Stimulated activated naive CD4-positive, alpha-beta T cell treated with Interleukin-2 at 50 U/mL for 16 hours (primary cell): ENCODE measurements at places on chromosomes 11 and 22.

DNA sequence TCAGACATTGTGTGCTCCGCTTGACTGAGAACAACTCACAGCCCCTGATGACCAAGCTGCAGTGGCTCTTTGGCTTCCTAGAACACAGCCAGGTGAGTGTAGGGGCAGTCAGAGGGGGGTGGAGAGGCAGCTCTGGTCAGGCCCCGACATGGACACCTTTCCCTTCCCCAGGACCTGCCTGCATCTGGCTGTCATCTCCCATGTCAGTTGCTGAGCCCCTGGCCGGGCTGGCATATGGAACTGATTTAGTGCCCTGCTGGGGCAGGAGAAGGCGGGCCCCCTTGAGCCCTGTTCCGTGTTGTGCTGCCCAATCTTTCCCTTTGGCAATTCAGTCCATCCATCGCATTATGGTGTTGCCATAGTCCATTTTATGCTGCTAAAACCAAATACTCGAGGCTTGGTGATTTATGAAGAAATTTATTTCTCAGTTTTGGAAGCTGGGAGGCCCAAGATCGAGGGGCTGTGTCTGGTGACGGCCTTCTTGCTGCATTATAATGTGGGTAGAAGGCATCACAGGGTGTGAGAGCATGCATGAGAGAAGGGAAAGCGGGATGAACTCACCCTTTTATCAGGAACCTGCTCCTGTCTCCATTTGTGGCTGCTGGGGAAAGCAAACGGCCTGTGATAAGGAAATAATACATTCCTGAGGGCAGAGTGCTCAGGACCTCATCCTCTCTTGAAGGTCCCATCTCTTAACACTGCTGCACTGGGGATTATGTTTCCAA lies 19.0 kb downstream of the USP35 start:
- DNase-seq = no peak

DNA sequence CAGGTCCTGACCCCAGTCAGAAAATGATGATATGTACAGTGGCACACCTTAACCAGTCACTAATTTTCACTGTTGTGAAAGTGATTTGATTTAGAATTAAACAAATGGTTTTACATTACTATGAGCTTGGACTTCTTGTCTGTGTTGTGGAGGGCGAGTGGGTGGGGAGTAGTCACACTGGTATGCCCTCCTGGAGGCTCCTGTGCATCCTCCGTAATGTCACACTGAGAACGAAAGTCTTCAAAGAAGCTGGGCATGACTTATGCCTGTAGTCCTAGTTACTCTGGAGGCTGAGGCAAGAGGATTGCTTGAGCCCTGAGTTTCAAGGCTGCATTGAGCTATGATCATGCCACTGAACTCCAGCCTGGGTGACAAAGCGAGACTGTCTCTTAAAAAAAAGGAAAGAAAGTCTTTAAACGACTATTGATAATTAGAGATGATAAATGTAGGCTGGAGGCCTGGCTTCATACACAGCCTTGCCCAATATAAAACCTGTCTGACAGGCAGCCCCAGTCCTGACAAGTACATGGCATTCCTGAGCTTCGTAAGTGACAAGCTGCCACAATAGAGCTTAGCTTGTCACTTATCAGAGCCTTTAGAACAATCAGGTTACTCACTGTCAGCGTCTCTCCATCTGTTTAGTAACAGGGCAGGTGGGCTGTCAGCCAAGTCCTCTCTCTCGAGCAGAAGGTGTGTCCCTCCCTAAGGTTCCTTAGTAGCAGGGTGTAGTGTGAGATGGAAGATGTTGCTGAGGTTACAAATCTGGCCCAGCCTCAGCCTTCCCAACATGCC lies 5.0 kb upstream of the LIMK2 start:
- DNase-seq = peak; percentile 14

DNA sequence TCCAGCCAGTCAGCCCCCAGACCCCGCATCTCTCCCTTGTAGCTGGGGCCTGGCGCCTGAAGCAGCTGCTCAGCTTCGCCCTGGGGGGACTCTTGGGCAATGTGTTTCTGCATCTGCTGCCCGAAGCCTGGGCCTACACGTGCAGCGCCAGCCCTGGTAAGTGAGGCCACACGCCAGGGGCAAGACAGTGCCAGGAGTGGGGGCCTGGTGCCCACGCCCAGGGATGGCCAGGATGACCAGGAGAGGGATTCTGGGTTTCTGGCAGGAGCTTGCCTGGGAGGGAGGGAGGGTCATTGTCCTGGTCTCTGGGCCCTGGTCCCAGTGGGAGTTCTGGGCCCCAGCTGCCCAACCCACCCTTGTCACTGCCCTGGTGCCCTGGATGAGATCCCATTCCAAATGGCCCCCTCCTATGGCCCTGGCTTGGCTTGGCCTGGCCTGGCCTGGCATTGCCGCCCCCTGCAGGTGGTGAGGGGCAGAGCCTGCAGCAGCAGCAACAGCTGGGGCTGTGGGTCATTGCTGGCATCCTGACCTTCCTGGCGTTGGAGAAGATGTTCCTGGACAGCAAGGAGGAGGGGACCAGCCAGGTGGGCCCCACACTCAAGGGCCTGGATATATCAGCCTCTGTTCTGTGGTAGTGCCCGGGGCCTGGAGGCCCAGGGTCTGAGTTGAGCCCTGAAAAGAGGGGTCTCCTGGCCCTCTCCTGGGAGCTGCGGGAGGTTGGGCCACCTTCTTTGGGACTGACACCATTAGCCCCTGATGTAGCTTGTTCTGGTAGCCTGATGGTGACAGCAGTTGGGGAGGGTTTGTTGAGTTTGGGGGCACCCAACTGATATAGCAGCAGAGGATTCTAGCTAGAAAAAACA lies 3.7 kb downstream of the SLC39A13 start:
- DNase-seq = peak; percentile 42

DNA sequence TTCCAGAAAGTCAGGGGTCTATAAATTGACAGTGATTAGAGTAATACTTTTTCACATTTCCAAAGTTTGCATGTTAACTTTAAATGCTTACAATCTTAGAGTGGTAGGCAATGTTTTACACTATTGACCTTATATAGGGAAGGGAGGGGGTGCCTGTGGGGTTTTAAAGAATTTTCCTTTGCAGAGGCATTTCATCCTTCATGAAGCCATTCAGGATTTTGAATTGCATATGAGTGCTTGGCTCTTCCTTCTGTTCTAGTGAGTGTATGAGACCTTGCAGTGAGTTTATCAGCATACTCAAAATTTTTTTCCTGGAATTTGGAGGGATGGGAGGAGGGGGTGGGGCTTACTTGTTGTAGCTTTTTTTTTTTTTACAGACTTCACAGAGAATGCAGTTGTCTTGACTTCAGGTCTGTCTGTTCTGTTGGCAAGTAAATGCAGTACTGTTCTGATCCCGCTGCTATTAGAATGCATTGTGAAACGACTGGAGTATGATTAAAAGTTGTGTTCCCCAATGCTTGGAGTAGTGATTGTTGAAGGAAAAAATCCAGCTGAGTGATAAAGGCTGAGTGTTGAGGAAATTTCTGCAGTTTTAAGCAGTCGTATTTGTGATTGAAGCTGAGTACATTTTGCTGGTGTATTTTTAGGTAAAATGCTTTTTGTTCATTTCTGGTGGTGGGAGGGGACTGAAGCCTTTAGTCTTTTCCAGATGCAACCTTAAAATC lies 5.3 kb downstream of the MALAT1 start:
- DNase-seq = no peak

DNA sequence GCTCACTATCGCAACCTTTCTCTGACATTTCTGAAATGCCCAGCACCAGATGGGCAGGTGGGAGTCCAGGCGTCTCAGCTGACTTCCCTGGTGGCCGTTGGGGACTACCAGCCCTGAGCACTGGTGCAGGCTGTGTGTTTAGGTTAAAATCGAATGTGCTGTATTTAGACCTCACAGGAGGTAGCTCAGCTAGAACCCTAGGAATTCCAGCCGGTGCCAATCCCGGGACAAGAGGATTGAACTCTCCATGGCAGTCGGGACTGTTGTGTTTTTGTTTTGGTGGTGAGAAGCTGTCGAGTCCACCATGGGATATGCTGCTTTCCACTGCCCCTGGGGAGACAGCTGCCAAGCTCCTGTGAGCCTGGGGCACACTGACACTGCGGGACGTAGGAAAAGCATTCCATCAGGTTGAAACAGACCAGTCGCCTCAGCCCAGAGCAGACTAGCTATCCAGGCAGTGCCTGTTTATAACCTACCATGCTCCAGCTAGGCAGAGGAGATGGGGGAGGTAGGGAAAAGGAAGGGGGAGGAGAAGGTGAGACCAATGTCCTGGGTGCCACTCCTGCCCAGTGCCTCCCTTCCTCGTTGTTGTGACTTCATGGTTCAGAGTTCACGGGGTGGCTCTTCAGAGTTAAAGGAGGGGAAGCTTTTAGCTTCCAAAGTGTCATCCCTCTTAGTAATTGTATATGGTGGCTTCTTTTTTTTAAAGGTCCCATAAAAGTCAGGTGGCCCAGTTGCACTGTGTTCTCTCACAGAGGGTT lies 53.0 kb downstream of the MICAL2 start:
- DNase-seq = no peak

DNA sequence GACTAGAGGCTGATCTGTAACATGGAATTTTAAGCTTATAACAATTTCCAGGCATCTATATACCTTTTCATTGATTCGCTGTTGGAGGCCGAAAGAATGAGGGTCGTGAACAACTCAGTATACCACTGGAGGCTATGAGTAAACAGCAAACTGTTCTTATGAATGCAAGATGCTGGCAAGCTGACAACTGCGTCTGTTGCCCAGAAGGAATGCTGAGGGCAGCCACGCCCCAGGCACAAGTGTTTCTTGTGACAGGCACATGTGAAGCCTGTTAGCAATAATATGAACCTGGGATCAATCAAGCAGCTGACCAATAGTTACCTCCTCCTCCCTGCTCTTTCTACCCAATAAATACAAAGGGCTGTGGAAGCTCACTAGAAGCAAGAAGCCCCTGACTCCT lies 15.3 kb downstream of the RTCB start:
- no peak for DNase-seq

DNA sequence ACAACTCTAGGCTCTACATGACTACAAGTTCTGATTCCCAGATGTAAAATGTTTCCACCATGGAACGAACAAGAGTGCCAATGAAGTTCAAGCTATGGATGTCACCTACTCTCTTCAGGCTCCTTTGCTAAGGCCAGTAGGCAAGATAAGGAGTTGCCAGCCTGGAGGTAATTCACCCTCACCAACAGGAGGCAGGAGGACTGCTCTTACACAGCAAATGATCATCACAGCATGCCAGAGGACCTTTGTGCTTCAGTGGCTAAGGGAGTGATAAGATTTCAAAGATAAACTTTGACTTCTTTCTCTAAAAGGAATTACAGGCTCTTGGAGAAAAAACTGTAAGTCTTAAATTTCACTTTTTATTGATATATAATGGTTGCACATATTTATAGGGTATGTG lies 54.1 kb upstream of the SLC36A4 start:
- no peak for DNase-seq

DNA sequence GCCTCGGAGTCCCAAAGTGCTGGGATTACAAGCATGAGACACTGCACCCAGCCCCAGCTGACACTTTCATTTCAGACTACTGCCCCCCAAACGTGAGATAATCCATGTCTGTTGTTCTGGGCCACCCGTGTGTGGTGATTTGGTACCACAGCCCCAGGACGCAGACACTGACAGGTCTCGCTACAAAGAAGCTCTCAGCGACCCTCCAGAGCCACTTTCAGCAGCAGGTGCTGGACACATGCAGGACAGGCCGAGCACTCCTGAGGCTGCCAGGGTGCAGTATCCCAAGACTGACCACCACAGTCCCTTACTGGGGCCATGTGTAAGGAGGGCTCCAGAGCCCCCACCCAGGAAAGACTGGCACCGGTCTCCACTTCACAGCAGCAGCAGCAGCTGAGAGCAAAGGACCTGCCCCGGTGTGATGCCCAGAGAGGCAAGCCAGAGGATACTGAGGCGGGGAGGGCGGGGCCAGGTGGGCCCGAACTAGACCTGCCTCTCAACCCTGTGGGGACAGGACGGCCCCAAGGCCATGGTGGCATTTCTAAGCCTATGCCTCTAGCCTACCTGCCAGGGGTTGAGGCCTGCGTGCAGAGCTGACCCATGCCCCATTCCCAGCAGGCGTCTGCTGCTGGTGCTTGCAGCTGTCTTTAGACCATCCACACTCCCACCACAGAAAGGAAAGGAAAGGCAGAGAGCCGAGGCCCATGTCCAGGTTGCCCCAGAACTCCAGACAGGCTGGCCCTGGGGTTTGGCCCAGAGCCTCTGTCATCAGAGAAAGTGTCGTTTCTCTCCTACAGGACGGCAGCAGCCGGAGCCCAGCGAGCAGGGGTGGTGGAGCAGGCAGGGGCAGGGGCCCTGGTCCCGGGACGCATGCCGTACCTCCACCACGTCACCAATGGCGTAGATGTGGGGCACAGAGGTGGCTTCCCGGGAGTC lies 28.0 kb upstream of the GNB1L start:
- no peak for DNase-seq

DNA sequence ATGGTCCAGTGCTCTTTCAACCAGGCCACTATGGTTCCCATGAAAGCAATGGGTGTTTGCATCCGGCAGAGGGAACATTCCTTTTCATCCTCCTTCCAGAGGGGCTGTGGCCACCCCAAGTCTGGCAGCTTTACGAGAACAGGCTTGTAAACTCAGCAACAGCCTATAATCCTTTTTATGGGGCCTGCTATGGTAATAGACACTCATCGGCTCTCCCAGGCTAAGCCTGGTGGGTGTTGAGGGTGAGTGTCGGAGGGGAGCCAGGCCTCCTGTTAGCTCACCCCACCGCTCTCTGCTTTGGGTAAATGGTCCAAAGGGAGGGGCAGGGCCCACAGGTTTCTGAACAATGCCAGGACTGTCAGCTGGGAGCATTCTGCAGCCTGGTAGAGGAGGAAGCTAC lies 111.6 kb upstream of the CD82 start:
- no peak for DNase-seq

DNA sequence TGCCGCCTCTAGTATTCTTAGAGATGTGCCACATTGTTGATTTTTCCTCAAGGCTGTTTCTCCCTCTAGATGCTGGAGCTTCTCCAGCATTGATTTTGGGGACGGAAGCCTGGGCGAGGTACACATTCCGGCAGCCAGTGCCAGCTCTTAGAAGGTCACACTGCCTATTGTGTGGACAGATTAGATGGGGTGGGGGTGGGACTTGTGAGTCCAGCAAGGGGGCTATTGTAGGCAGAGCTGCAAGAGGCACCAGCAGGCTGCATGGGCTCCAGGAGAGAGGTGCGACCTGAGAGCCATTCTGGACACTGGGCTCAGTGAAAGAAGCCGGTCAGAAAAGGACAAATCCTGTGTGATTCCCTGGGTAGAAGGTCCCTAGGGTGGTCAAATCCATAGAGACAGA lies 12.4 kb downstream of the C11orf21 start:
- DNase-seq = no peak

DNA sequence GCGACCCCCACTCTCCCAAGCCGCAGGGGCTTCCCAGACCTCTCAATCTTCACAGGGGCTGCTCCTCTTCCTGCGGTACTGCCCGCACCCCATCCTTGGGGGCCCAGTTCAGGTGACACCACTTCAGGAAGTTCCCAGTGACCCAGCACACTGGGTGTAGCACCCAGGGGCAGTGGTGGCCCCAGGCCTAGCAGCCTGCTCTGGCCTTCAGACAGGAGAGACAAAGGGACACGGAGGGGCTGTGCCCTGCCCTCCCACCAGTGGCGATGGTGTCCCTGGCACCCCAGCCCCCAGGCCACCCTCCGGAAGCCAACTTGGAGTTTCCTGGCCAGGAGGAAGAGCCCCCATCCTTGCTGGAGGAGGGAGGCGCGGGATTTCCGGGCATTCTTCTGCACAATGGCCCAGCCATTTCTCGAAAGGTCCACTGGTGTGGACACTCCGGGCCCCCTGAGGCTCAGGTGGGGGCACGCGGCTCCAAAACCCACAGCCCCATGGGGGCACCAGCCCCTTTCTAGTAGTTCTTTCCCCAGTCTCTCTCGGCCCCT lies 978 bp upstream of the CLDN5 start:
- DNase-seq = no peak

- no peak for DNase-seq
These were observed 36.1 kb upstream of the LRRC32 start for GRCh38 chr11:76706667-76707066.
